Retina (tissue), 1 donor: ENCODE measurements at places on chromosomes 16 and 17.

DNA sequence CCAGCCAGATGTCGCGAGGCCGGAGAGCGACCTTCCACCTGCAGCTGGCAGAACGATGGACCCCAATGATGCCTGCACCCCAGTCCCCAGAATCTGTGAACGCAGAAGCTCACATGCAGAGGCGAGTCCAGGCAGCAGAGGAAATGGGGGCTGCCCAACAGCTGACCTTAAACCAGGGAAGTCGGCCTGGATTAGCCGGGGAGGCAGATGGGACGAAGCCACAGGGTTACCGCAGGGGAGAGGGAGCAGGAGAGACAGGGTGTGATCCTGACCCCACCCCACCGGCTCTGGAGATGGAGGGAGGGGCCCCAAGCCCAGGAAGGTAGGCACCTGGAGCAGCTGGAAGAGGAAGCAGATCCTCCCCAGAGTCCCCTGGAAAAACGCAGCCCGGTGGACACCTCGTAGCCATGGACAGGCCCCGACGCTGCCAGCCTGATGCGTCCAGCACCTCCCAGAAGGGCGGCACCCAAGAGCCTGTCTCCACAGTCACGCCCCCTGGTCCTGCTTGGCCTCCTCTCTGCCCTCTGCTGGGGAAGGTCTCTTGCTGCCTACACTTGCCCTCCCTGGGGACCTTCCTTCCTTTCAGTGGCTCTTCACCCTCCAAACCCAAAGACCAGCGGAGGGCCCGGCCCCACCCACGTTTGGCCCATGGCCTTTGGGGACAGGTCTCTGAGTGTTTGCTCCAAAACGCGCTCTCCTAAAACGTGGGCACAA lies 37.3 kb downstream of the PIEZO1 start:
- DNase-seq: no peak

DNA sequence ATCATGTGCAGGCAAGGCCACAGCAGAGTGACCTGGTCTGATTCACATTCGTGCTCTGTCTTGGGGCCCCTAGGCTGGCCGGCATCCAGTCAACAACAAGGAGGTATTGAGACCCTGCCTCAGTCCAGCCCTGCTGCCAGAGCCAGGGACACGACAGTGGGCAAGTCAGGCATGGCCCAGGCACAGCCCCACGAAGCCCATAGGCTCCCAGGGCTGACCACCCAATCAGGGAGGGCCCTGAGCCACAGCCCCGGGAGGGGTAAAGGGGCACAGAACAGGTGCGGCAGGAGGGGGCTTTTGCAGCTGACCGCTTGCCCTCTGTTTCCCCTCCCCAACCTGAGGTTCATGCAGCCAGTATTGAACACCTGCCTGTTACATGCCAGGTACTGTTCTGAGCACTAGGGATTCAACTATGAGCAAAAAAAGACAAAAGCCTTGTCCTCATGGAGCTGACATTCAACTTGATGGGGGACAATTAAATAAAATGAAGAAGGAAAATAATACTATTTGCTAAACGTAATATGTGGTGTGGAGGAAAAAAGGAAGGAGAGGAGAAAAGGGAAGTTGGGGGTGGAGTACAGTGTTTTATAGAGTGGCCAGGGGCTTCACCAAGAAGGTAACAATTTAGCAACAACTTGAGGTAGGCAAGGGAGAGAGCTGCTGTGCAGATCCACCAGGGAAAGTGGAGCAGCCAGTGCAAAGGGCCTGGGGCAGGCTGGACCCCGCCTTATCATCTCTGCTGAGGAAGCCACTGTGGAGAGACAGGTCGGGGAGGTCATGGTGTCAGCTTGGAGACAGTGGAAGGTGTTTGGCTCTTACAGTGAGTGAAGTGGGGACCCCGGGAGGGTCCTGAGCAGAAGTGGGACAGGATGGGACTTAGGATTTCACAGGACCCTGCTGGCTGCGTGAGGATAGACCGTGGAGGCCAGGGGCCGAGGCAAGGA lies 6.1 kb downstream of the DRC3 start:
- DNase-seq: no peak

DNA sequence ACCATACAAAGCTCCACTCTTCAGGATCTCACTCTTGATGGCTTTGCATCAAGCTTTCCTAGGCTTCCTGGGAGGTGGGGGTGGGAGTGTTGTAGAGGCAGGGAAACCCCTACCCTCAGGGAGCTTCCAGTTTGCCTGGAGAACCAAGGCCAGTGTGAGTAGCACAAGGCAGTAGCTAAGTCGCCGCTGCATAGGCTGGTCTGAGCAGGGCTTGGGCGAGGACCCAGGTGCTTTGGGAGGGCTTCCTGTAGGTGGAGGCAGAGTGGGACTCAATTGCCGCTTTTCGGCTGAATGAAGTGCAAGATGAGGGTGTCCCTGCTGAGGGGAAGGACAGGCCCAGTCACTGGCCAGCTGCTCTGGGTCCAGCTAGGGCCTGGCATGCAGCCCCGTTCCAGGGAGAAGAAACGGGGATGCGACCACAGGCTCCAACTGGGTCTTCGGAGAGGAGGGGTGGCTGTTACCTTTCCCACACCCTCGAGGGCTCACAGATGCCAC lies 3.9 kb downstream of the CD79B start:
- DNase-seq: no peak

- DNase-seq: no peak
Observed at GRCh38 chr17:18370761-18371160, 6.8 kb upstream of the EVPLL start.

DNA sequence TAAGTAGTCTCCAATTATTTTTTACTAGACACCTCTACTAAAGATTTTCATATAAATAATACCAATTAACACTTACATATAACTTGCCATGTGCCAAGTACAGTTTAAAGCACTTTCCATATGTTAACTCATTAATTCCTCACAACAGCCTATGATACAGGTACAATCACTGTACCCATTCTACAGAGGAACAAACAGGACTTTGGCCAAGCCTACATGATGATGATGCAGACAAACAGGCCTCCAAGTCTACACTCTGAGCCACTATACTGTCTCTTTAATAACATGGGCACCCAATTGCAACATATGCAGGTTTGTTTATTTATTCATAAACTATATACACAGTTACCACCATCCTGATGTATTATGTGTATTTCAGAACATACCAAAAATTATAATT lies 46.0 kb downstream of the TOX3 start:
- no peak for DNase-seq
